ENCODE measurements at places on chromosomes 5 and 9. TPM values are rescaled to one million over a fixed set of nuclear protein-coding genes. Genes with fewer than 3 reads are reported as not detected.

DNA sequence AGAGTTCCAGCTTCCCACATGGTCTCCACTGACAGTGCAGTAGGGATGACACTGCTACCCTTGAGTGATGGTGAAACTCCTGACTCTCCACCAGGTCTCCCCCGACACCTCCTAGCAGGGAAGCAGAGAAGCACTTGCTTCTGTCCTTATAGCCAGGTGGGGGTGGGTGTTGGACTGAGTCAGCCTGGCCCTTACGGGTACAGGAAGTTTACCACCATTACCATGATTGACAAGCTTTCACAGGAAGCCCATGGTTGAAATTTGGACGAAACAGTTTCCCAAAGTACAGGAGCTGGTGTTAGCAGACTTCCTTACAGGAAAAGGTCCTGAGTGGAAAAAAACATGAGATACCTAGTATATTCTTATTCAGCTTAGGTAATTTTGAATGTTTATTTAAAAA is 3.1 kb upstream of the FBXL7 start:
- no peak for DNase-seq

DNA sequence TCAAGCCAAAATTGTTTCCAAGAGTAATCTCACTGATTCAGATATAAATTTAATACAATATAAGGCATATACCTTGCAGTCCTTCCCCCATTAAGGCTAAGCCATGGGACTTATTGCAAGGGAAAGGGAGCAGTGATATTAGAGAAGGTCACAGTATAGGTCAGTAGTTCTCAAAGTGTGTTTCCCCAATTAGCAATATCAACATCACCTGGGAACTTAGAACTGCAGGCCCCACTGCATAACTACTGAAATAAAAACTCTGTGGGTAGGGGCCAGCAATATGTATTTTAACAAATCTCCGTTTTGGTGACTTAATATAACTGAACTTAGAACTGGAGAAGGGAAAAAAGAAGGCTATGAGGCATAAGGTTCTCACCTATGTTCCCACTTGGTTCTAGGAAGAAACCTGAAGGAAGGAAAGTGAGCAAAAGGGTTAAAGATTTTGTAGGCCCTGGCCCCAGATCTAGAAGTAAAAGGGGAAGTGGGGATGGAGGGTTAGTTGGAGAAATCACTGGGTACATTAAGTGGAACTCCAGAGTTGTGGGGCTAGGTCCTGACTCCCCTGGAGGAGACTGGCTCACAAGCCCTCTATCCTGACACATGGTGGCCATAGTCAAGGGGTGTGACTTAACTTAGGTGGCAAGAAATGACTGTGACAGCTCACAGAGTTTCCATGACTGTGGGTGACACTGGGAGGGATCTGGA is 40.7 kb downstream of the WDR36 start:
- DNase-seq: no peak

GRCh38 chr9:99054581-99054980 is 50.3 kb upstream of the TGFBR1 start:
- no peak for DNase-seq

DNA sequence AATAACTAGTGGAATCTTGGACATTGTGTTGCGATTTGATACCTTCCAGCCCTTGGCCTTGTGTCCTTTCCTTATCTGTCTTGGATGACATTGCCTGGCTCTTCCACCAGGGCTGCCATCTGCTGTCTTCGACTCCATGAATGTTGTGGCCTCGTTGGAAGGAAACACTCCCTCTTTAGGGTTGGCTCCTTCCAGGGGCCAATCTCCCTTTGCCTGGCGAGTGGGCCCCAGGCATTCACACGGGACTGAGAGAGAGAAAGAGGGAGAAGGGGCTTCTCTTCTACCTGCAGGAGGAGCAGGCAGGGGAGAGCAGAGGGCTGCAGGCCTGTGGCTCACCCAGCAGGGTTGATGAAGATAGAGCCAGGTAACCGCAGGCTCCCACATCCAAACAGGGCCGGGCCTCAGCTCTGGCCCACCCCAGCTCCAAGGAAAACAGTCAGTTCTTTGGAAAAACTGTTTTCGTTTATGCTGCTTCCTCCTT is 31.3 kb downstream of the FGF1 start:
- no peak for DNase-seq

DNA sequence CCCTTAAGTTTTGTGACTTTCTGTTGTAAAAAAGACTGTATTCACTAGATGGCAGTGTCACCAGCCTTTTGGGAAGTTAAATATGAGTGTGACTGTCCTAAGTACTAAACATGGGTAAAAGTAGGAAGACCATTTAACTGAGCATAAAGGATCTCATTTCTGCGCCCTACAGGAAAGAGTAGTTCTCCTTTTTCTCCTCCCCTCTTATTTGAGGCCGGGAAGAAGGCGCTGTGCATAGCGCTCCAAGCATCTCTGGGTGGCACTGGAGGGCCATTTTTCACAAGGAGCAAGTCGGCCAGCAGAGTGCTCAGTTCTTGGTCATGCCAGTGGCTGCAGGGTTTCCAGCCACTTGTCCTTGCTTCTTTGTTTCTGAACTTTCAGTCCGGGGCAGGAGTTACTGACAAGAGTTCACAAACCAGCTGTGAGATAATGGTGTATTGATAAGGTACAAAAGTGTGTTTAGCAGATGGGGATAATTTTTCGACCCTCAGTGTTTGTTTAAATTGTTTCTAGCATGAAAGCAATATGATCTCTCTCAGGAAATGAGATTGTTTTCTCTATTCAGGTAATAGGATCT is 227.6 kb upstream of the DMRT1 start:
- DNase-seq: peak; percentile 89

The NMUR2 gene
- 1.7 TPM for total RNA-seq

DNA sequence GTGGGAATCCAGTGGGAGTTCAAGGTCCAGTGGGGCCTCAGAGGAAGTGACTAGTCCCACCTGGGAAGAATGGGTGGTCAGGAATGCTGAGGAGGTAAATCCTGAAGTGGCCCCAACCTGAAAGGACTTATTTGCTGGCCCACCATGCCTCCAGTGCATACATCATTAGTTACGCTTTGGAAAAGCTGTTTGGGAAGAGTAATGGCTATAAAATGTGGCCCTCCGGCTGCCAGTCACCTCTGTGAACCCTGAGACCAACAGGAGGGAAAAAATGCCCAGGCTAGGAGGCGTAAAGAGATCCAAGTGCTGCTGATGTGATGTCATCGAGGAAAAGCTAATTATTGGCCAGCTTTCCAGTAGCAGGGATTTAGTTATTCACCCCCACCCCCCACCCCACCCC is 2.7 kb upstream of the SLC26A2 start:
- DNase-seq: no peak
